ENCODE measurements at places on chromosomes 2 and 18.

DNA sequence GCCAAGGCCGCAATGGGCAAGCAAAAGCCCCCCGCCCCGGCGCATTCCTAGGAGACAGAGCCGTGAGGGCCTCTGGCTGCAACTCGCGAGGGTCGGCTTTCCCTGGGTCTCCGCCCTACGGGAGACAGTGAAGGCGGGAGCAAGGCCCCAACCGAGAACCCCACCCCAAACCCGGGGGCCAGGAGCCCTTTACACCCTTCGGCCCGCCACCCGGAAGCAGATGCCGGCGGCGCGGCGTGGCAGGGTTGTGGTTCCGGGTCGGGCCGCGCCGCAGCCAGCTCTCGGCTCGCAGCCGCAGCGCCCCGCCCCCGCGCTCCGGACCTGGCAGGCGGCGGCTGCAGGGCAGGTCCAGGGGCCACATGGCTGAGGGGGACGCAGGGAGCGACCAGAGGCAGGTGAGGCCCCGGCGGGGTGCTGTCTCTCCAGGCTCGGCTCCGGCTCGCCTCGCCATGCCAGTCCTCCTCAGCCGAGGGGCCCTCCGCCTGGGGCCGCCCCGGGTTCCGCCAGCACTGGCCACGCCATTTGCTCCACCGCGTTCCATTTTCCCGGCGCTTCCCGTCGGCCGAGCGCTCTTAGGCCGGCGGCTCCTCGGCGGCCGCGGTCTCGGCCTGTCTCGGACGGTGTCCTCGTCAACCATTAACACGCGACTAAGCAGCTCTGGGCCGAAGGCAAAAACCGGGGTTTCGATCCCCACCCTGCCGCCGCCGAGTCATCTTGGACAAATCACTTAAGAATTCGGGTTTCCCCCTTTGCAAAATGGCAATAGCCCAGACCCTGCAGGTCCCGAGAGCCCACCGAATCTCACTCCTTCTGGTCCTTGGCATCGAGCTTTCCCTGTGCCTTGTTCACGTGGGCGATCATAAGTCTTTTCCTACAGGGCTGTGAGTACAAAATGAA is at the start of gene IMPACT:
Gene IMPACT (plus strand): TSS at position 273 of the 897 bp plus-strand sequence. CDS start 87 bp downstream, at position 360.
- peak; percentile 72 for DNase-seq

DNA sequence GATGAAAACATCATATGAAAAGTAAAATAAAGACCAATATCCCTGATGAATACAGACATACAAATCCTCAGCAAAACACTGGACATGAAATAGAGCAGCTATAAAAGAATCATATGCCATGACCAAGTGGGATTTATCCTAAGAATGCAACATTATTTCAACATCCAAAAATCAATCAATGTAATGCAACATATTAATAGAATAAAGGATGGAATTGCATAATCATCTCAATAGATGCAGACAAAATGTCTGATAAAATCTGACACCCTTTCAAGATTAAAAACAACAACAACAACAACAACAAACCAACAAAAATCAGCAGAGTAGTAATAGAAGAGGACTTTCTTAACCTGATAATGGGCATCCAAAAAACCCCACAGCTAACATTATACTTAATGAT is 63.8 kb upstream of the IL1R1 start:
- DNase-seq, result no peak

- peak; percentile 19 for DNase-seq
These were observed 1.8 kb upstream of the CXCR2 start for GRCh38 chr2:218123986-218124385.

DNA sequence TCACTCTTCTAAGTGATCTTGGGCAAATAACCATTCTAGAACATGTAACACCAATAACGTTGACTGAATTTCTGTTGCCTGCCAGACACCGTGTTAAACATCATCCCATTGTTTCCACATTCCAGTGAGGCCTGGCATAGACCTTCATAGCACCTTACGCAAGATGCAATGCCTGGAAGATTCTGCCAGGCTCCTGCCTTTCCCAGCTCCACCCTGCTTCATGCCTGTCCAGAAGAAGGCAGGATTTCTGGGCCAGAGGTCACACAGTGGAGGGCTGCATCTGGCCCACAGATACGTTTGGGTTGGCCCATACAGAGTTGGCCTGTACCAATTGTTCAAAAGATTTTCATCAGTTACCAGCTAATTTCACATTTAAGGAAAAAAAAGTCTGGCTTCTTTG is 46.3 kb downstream of the EN1 start:
- DNase-seq, result no peak

GRCh38 chr2:176552501-176553135 is 283.4 kb downstream of the MTX2 start:
- peak; percentile 65 for DNase-seq

- DNase-seq, result no peak
These were observed 22.7 kb downstream of the CYB5A start for GRCh38 chr18:74268933-74269620.
